ENCODE measurements at places on chromosomes 1 and 21.

- peak; percentile 44 for DNase-seq
Measured at GRCh38 chr1:66489151-66489550, 44.8 kb upstream of the SGIP1 start.

- no peak for DNase-seq
Measured at GRCh38 chr21:41557884-41558283, 49.9 kb upstream of the TMPRSS2 start.

GRCh38 chr1:113036639-113037321 is 36.2 kb upstream of the LRIG2 start:
- DNase-seq, result no peak

DNA sequence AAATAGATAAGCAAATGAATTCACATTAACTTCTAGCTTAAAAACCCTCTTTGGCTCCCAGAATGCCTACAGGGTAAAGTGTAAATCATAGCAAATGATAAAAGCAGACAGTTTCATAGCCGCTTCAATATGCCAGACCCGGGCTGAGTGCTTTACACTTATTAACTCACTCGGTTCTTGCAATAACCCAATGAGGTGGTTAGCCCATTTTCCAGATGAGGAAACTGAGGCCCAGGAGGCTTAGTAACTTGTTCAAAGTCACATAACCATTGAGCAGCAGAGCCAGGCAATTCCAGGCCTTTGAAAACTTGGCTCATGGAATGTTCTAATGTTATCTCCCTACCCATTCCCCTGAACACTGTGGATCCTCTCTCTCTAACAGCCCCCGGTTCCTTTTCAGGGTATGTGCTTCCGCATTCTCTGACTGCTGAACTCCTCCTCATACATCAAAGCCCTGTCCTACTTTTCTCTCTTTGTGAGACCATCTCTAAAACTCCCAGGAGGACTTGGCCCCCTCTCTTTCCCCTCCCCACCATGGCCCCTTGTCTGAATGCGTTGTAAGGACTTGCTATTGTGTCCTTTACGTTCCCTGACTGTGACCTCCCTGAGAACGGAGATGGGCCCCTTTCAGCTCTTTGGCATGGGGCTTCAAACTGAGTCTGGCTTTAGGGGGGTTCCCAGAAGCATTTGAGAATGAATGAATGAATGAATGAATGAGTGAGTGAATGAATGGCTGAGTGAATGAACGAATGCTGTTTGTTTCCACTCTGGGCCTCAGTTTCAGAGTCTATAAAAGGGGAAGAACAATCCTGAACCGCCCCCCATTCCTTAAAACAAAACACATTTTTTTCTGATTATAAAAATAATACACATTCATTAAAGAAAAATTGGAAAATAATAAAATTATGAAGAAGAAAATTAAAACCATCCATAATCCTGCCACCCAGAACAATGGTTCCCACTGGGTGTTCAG is 15.6 kb upstream of the RUNX3 start:
- no peak for DNase-seq

- DNase-seq, result no peak
Measured at GRCh38 chr1:61853583-61853982, 111.3 kb downstream of the PATJ start.

DNA sequence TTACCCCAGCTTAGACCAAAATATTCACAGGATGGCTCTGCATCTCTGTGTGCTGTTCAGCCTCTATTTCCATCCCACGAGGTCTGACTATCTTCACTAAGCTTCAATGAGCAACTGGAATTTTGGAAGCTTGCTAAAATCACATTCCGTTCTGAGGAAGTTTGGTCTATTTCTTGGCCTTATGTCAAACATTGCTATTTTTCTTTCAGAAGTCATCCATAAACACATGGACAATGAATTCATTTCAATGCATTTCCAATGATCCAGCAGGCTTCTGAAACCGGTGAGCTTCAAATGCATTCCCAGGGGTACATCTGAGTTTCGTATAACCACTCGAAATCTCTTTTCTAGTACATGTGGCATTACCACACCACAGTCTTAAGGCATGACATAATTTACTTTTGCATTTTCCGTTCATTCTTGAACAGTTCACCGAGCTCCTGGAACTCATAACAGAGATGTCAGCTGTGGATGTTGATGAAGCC is 294.1 kb upstream of the KAZN start:
- DNase-seq, result peak; percentile 56

DNA sequence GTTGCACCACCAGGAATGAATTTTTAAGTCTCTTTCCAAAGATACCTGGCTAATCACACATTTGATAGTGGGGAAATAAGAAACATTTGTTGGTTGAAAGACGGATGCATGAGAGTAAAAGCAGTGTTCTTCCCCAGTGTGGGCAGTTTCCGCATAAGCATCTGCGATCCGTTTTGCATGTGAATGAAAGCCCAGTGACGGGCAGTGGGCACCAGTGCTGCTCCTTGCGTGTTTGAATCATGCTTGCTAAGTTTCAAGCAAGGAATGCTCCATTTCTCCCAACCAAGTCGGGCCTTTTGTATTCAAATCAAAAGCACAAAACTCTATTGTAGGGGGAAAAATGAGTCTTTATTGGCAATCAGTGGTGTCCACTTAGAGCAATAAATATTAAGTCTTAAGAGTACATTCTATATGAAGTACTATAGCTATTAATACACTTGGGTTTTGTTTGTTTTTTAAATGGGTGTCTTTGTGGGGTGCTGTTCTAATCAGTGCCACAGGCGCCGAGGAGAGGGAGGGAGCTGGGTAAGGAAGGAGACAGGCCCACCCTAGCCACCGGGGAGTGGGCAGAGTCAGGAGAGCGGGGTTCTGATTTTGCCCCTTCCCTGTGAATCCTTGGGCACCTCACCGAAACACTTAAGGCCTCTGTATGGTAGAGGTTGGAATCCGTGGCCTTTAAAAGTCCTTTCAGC is 750 bp upstream of the PTGFRN start:
- DNase-seq, result no peak

GRCh38 chr1:212950243-212951125 is at the start of gene VASH2:
Gene VASH2 (plus strand): TSS chr1:212950541. CDS start chr1:212951543, 1,002 bp downstream.
- peak; percentile 37 for DNase-seq

DNA sequence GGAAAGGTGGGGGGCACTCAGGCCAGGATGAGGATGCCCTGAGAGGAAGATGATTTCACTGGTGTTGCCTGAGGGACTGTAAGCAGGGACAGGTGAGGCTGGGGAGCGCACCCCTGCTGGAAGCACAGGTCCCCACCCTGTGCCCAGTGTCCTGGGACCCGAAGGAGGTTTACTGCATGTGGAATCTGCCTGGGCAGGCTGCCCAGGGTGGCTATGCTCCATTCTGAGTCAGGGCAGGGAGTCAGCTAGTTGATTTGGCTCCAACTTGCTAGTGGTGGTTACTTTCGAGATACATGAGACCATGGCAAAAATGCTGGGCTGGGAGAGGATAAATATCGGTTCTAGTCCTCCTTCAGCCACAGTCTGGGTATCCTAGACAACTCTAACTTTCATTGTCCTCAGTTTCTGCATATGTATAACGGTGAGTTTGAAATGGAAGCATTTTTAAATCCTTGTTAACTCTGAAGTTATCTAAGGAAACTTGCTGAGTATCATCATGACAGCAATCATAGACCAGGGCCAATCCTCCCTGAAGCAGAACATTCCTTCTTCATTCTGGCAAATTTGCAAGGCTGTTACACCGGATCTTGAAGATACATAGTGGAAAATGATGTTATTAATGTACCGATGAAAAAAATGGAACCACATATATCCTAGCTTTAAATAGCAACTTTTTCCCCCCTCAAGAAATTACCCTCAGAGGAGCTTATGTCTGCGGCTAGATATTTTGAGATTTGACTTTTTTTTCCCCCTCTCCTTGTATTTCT is 7.7 kb downstream of the TLR5 start:
- peak; percentile 58 for DNase-seq

GRCh38 chr1:212967801-212968200 is 17.5 kb downstream of the VASH2 start:
- DNase-seq, result no peak

DNA sequence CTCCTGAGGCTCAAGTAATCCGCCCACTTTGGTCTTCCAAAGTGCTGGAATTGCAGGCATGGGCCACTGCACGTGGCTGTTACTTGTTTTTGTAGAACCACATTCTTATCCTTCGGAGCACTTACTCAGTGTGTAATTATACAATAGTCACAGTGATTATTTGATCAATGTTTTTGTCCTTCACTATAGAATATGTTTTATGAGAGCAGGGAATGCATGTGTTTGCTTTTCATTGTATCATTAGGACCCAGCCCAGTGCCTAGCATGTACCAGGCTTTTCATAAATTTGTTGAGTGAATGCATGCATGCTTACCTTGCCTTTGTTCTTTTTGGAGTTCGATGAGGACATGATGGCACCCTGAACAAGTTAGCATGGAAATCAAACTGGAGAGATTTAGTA is 5.8 kb downstream of the SZT2 start:
- DNase-seq, result no peak

DNA sequence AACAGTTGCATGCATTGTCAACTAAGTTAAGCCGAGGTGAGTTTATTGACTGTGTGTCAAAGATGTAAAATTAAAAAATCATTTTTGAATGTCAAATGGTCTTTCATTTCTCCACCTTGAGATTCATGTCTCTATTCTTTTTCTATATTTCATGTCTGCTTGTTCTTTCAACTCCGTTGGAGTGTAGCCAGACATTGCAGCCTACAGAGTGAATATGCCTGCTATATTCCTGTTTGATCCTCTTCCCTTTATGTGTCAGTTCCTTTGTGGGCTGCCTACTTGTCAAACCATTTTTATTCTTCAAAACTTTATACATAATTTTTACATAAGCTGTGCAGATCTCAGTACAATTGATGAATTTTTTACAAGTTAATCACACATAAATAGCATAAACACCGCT is 1325.8 kb upstream of the PRMT6 start:
- DNase-seq, result no peak

DNA sequence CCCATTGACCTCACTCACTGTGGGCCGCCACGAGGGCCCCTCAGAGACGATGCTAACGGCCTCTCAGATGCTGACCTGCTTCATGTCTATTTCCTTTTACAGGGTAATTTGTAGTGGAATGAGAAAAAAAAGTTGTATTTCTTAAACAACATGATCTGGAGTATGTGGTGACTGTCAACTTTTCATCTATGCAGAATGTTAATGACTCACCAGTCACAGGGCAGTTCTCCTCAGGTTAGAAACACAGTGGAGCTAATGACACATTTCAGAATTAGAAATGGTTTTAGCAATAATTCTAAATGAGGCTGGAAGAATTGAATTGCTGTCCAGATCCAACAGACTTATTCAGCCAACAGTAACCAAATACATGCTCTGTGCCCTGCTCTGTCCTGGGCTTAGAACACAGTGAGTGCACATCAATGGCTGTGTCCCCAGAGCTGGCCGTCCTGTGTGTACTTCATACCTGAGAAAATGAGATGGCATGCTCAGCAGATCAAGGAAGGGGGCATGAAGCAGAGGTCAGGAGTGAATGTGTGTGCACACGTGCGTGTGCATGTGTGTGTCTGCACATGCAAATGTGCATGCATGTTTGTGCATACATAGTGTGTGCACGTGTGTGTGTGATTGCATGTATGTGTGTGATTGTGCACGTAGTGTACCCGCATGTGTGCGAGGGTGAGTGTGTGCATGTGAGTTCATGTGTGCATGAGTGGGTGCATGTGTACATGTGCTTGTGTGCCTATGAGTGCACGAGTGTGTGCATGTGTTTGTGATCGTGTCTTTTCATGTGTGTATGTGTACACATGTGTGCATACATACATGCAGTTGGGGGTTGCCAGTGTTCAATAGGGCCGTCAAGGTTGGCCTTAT is 145.3 kb downstream of the PCBP3 start:
- no peak for DNase-seq

DNA sequence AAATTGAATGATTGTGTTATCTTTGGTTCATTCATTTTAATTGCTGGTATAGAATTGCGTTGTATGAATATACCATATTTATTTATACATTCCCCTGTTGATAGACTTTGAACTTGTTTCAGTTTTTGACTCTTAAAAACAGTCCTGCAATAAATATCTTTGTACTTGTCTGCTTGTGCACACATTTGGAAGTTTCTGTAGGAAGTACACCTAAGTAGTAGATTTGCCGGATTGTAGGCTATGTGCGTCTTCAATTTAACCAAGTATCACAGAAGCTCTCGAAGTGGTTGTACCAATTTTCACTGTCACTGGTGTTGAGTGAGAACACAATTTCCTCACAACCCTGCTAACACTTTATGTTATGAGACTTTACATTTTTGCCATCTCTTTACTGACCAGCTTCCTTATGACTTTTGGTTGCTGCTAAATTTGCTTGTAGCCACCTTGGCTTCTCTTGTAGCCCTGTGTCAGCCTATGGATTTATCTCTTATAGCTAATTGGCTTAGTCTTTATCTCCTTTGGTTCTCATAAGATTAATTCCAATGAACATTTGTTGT is 2.2 kb downstream of the TTC3 start:
- DNase-seq, result no peak

DNA sequence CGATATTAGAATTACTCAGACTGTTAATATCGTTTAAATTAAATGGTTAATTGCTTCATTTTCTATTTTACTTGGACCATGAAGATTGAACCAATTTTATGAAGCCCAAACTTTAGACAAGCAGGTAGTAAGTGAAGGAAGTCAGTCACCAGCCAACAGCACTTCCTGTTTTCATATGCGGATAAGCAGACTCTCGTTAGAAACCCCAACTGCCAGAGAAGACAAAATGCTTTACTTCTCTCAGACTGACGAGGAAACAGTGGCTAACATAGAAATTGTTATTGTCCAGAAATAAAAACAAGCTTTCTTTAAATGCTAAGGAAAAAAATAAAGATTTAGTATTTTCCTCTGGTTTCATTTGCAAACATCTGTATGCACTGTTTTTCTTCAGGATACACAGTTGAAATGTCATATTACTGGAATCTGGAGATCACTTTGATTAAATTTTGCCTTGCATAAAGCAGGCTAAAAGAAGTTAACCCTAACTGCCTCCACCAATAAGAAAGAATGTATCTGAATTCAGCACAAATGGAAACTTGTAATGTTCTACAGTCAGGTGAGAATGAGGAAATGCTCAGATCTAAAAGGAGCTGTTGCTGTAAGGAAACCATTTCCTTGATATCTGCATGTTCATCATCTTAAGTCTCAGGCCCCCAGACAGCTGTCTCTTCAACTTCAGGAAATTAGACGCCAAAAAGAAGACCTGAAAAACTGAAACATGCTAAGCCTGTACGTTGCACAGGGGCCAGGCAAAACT is 129.8 kb upstream of the SAMSN1 start:
- no peak for DNase-seq

DNA sequence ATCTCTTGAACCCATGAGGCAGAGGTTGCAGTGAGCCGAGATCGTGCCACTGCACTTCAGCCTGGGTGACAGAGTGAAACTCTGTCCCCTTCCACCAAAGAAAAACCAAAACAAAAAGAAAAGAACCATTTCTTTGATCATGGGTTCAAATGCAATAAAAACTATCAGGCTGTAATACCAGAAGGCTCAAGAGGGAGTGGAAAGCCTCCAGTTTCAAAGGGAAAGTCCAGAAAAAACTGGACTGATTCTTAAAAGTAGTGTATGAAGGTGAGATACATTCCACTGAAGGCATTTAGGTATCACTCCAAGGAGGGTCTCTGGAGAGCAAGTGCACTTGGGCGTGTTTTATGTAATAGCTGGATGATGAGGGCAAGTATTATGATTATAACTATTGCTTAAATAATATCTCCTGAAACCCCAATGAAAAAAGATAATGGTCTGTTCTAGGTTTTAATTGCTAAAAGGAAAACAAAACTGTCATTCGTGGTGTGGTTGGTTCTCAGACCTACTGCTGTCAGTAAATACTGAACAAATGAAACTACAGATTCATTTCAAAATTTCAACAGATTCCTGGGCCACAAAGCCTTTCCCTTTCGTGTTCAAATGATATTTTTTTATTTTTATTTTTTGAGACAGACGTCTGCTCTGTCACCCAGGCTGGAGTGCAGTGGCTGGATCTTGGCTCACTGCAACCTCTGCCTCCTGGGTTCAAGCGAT is 6.0 kb upstream of the CAMTA1 start:
- no peak for DNase-seq
